ENCODE measurements at places on chromosomes 6 and 20.

DNA sequence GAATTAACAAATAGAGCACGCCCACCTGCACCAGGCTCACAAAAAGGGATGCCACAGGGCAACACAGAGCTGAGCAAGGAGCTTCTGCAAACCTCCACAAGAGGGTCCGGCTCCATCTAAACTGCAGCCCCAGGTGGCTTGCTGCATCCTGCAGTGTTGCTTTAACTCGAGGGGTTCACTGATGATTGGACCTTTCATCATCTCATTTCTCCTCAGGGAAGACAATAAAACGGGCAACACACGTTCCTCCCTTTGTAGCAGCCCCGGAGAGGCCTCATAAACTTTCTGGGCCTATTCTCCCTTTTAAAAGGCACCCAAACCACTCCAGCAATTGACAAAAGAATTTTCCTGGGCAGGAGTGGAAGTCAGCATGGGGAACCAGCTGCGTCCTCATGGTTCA is 161.5 kb upstream of the CDH4 start:
- DNase-seq: no peak

DNA sequence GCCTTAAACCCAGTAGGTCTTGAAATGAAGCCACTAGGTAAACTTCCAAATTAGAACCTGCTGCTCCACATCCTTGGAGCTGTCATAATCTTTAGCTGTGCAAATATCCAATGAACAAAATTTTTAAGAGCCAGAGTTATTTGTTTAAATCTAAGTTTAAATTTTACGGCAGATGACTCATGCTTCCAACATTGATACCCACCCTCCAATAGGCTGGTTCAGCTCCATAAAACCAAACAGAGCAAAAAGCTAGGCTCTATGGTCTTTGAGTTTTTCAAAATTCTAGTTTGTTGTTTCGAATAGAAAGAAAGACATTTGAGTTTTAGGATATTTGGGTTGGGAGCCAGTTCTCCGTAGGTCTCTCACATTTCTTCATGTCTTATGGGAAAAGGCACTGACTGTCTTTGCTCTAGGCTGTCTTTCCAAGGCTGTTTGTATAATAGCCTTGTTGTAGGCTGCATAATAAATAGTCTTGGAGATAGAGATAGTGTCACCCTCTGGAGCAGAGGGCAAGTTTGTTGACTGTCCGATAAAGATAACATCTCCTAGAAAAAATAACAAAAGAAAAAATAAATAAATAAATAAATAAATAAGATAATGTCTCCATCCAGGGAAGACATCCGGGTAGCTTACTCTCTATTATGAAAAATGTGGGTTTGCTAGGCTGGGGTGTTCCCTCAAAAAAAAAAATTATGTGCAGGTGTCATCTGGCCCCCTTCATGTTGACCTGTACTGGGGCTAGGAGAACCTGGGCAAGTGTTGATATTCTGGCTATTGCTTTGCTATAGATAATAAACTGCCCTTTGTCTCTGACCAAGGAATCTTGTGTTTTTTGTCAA is 36.5 kb downstream of the SLC2A12 start:
- DNase-seq: no peak

- no peak for DNase-seq
Observed at GRCh38 chr20:61385731-61386130, 133.7 kb downstream of the CDH4 start.

GRCh38 chr20:52290569-52290968 is 99.0 kb upstream of the ZFP64 start:
- no peak for DNase-seq

DNA sequence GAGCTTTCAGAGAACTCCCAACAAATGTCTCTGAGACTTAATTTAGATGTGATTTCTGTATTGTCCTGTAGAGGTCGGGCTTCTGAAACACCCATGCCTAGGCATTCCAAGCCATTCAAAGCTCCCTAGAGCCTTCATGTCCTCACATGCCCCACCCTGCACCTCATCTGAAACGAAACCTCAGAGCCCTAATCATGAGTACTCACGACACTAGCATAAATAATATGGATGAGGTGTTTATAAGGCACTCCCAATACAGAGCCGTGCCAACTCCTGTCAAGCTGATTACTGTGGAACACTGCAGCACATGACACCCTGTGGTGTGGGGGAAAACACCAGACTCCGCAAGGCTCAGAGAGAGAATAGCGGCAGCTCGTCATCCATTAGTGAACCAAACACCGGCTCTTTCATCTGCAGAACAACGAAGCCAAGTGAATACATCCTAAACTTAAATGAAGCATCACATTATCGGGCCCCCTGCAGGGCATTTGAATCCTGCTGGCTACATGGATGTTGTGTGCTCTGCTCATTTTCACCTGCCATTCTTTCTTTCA is 83.8 kb downstream of the FNDC1 start:
- DNase-seq: no peak
